ENCODE measurements at places on chromosomes 5 and 9. TPM values are rescaled to one million over a fixed set of nuclear protein-coding genes. Genes with fewer than 3 reads are reported as not detected.

DNA sequence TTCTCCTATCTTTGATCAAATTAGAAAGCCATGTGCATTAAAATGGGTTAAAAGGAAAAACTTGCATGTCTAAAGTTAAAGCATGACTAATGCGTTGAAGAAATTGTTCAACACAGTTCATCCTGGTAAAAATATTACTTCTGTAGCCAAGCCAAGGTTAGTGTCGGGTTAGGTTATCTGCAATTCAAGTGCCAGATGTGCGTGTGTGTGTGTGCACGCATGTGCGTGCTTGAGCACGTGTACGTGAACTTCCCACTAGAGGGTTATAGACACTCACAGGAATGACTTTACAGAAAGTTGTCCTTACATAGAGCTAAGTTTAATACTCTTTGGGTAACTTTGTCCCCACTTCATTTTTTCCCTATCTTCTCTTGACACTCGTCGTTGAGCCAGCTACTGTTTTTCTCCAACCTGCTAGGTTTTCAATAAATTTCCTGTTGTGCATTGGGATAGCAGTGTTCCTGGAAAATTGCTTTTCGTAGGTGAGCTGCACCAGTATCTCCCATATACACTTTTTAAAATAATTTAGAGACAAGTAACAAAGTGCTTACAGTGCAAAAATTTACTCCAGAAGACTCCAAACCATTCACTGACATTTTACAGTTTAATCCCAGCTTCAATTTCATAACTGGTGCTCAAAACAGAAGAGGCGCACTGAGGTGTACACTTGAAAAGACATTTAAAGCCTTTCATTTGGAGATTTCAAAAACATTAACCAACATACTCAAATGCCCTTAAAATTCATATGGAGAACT lies 353.8 kb downstream of the NFIB start:
- DNase-seq, result no peak

GRCh38 chr9:98786750-98787510 lies 9.4 kb downstream of the ANKS6 start:
- no peak for DNase-seq

Gene GHR
- total RNA-seq, result 34.6 TPM

GRCh38 chr5:103217101-103217500 lies 41.5 kb upstream of the MACIR start:
- DNase-seq, result no peak

- no peak for DNase-seq
Observed at GRCh38 chr9:11558043-11558442, 945.2 kb upstream of the PTPRD start.

Gene GTF2H2C
- 77.7 TPM for total RNA-seq

DNA sequence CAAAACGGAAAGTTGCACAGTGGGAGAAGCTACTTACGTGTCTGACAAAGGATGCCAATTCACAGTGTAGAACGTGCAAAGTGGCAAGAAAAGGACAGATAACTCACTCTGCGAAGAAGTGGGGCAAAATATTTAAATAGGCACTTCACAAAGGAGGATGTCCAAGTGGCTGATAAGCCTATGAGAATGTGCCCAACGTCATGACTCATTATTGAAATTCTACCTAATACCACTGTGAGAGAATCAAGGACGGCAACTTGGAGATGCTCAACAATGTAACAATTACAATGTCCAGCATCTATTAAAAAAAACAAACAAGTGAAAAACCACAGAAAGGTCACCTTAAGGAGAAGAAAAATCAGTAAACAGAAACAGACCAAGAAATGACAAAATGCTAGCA lies 59.0 kb downstream of the NACC2 start:
- DNase-seq, result no peak

DNA sequence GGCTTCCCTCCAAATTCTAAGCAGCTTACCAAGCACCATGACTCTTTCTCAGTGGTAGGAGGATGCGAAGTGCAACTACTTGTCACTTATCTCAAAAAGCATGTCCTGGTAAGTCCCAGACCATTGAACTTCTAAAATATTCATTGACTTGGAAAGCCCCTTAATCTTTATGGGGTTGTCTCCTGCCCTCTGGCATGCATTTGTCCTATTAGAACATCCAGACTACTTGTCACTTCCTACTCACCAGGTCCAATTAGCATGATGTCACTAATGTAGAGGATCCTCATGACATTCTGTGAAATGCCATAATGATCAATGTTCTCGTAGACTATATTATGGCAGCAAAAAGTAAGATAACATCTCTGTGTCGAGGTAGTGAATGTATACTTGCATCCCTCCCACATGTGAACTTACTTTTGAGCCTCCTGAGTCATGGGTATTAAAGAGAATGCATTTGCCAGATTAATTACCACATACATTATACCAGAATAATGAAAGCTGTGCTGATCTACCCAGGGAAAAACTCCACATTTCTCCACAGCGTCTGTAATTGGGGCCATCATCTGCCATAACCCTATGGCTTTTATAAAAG lies 63.5 kb upstream of the RAD23B start:
- no peak for DNase-seq
